ENCODE measurements at places on chromosomes 5 and 9. TPM values are rescaled to one million over a fixed set of nuclear protein-coding genes. Genes with fewer than 3 reads are reported as not detected.

- peak; percentile 62 for DNase-seq
Measured at GRCh38 chr5:1052641-1053390, 44.2 kb downstream of the NKD2 start.

DNA sequence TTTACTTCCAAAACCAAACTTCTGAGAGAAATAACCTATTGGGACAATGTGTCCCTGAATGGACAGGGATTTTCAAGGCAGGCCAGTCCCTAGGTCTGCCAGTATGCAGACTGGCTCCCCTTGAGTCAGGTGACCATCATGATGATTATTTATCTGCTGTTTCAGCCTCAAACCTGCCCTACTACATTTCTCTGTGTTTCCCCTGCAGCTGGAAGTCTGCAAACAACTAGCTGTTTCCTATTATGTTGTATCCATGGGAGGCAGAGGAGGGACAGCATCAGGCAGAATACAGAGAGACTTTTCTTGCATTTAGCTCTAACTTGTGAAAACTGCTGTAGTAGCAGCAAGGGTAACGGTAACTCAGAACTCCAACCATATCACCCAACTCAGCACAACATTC is 36.2 kb upstream of the IFNK start:
- no peak for DNase-seq

DNA sequence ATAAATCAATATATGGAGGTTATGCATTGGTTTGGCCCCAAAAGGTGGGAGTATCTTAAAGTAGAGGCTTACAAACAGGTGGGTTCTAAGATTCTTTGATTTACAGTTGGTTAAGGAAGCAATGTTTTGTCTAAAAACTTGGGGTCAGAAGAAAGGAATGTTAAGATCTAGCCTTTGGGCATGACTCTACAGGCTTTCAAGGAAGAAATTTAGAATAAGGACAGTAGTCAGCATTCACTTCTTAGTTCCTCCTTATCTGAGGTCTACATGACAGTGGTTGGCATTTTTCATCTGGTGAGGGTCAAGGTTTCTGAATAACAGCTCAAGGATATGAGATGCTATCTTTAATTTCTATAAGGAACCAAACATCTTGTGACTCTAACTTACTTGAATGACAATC is 122.8 kb downstream of the CAMK4 start:
- DNase-seq = no peak

DNA sequence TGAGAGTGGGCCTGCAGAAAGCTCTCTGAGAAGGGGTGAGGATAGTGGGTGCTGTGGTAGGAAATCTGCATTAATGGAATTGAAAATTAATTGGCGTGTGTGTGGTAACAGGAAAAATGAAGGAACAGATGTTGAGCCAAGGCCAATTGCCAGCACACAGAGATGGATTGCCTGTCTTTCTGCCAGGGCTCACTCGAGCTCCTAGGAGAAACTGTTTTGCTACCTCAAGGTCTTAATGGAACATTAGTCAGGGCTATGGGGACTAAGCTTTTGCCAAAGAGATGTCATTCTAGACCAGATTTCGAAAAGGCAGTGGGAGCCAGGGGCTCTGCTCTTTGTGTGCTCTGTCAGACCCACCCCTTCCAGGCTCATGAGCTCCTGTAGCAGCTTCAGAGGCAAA is 124.0 kb upstream of the EFNA5 start:
- no peak for DNase-seq

- DNase-seq = no peak
Measured at GRCh38 chr5:62621280-62621679, 42.7 kb downstream of the LRRC70 start.

DNA sequence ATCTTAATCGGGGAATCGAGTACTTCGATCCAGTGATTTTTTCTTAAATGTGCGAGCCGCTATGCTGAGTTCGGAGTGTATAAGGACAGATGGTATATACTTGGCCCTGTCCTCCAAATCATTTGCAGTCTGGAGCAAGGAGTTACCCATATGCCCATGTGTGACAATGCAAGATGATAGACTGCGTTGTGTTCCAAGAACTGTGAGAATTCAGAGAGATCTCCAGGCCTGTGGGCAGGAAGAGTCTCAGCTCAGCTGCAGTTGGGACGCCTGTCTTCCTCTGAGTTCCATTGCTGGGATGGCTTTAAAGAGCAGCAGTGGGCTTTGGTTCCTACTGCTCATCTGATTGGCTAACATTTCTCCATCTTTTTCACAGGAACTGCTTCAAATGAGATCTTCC is 106.6 kb downstream of the ADAMTS16 start:
- DNase-seq = no peak

DNA sequence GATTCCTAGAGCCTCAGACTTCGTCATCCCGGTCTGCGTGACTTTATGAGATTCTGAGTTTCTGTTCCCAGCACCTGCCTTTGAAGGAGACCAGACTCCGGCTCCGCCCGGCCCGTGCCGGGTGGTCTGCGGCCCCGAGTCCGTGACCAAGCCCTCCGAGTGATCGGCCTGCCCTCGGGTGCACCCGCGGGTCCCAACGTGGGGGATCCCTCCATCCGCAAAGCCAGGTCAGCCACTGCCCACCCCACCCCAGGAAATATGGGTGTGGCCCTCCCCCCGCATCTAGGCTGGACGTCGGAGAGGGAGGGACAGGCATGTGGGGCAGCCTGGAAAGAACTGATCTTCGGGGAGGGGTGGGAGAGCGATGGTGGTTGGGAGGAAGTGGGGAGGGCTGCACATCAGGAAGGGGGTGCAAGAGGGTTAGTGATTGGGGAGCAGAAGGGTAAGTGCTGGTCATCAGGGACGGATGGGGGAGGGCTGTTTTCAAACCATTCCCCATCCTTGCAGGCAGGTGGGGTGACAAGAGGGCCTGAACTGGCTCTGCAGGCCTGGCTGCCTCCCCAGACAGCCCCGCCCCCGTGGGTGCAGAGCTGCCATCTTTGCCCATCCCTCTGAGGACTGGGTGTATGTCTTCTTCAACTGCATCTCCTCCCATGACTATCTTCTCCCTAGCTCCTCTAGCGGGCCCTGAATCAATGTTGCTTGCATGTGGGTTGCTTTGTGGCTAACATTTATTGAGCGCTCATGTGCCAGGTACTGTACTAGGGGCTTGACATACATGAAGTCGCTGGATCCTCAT is 747 bp downstream of the LRSAM1 start:
- peak; percentile 59 for DNase-seq

DNA sequence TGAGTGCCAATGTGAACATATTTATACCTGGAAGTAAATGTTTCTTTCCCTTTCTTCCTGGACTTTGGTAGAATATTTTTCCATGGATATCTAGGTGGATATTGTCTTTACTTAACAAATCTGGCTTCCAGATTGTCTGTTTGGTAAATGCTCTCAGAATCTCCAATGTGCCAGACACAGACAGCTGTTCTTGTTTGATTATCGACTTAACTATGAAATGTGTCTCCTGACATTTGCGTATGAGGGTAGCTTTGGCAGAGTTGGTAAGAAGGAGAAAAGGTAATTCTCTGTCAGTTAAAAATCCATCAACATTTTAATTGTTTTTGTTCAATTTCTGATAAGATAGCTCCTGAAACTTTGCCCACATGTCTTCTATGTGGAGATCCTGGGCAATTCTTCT is 196.4 kb upstream of the NUDT12 start:
- DNase-seq = no peak

DNA sequence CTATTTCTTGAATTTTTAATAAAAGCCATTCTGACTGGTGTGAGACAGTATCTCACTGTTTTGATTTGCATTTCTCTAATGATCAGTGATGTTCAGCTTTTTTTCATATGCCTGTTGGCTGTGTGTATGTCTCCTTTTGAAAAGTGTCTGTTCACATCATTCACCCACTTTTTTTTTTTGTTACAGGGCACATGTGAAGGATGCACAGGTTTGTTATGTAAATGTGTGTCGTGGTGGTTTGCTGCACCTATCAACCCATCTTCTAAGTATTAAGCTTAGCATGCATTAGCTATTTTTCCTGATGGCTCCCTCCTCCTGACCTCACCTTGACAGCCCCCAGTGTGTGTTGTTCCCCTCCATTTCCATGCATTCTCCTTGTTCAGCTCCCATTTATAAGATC is 39.3 kb upstream of the IFNE start:
- no peak for DNase-seq

GRCh38 chr9:116243708-116244107 is 90.1 kb downstream of the PAPPA start:
- DNase-seq = no peak

DNA sequence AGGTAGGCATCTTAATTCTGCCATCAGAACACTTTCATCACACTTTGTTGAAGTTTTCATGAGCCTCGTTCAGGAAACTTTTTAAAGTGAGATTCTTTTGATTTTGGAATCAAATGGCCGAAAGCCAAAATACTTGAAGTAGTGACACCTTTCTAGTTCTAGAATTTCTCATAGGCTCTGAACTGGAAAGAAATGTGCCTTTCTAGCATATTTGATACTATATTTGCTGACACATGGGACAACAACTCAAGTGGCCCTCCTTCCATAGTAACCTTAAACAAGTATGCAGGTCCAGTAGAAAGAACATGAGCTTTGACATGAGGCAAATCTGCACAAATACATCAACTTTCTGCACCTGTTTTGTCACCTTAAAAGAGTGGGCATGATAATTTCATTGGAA is 22.0 kb upstream of the DMRTA1 start:
- no peak for DNase-seq

- DNase-seq = no peak
Measured at GRCh38 chr9:127154003-127154389, 31.6 kb upstream of the ANGPTL2 start.

GRCh38 chr5:19172926-19173470 is 815.0 kb downstream of the CDH18 start:
- DNase-seq = no peak

- no peak for DNase-seq
Measured at GRCh38 chr9:70192707-70193106, 66.1 kb upstream of the SMC5 start.

GRCh38 chr5:10507575-10508096 is 56.2 kb upstream of the ANKRD33B start:
- DNase-seq = no peak

GRCh38 chr9:92764381-92764987 is at the start of gene BICD2:
BICD2 (minus strand) TSS chr9:92764833; CDS start chr9:92764744, 89 bp downstream.
- DNase-seq = no peak

DNA sequence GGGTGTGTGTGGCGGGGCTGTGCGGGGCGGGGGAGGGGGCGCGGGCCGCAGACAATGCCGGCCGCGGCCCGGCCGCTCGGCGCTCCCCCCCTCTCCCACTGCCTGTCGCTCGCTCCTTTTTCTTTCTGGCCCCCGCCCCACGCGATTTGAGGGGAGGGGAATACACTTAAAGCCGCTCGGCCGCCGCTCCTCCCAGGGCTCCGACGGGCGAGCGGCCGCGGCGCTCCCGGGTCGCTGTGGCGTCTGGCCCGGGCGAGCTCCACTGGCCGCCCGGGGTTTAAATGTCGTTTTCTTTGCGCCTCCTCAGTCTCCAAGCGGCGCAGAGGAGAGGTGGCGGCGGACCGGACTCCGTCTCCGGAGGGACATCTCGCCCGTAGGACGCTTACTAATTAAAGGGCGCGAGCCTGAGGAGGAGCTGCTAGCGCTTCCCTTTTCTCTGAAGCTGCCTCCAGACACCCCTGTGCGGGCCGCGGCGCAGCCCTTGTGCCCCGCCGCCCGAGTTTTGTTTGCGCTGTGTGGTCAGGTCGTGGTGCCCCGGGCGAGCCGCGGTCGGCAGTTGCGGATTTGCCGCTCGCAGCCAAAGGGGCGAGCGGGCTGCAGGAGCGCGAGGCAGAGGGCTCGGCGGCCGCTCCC is 1.4 kb downstream of the ZSWIM6 start:
- peak; percentile 72 for DNase-seq

DNA sequence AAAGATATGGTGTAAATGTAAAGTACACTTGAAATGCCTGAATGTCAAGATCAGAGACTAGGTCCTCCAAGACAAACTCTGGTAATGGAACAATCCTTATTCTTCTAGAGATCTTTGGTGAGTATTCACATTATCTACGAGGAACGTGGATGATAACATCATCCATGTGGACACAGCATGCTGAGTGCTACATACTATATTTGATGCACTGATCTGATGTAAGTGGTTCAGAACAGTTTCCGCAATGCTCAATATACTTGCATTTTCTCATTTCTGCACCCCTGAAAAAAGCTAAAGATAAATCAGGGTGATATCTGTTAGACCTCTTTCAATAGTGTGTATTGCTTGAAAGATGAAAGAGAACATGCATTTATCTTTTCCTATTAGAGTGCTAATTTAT is 226.8 kb downstream of the EFNA5 start:
- DNase-seq = no peak

The IFNB1 gene
- total RNA-seq = not detected

The SPATA31E1 gene
- total RNA-seq = not detected

The ABCA2 gene
- 26.7 TPM for total RNA-seq

The GFRA3 gene
- 0.94 TPM for total RNA-seq

The FST gene
- 5.8 TPM for total RNA-seq

The PCDHA7 gene
- total RNA-seq = not detected

The ISCA1 gene
- total RNA-seq = 72.5 TPM

The MYO10 gene
- 7.2 TPM for total RNA-seq

All from Right ventricle myocardium superior (tissue), 1 donor.